Activated T-helper 1 cell treated with Interleukin-2 at 50 U/mL for 16 hours (primary cell): ENCODE measurements at places on chromosomes 1 and 21.

DNA sequence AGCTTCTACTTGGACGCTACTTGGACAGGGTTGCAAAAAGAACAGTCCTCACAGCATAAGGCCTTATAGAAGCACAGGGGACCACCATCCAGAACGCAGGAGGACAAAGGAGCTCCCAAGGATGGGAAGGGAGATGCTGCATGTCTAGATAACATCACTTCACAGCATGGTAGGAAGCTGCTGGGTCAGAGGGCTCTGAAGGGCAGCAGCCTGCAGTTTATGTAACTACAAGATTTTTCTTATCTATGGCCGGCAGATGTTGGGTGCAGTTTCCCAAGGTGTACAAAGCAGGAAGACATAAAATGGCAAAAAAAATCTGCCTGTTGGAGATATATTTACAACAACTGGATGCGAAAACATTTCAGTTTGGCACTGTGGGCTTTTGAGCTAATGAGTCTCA is 45.3 kb upstream of the SLC5A9 start:
- DNase-seq = no peak

DNA sequence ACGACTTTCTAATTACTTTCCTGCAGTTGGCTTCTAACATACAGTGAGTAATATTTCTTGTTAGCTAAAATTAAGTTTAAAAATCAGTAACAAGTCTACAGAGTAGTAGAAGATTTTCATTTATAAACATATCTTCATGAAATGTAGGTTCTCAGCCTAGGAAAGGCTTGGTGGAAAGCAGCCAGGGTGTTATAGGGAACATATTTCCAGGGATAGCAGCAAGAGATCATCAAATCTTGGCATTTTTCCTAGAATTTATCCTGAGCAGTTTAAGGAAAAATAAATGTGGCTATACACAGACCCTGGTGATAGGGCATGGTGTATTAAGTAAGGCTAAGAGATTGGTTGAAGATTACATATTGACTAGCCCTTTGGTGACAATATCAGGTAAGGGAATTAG is 203.5 kb upstream of the NEGR1 start:
- DNase-seq = no peak

DNA sequence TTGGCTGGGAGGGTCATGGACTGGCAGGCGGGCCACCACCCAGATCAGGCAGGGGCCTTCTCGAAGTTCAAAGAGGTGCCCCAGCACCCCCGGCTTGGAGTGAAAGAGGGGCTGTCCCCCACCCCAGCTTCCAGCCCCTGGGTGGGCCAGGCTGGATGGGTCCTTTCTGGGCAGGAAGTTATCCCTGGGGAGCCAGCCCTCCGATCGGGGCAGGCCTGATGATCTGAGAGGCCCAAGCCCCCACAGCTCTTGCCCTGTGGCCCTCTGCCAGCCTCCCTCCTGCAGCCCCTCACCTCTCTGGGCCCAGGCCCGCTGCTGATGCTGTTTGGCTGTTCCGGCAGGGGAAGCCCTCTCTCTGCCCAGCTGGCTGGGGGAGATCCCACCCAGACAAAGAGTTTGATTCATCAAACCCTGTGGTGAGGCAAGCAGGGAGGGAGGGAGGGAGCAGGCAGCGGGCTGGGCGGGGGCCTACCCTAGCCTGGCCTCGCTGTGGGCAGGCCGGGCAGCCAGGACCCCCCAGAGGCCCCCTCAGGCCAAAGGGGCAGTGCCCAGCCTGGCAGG is 2.5 kb downstream of the ARHGEF19 start:
- DNase-seq = no peak

DNA sequence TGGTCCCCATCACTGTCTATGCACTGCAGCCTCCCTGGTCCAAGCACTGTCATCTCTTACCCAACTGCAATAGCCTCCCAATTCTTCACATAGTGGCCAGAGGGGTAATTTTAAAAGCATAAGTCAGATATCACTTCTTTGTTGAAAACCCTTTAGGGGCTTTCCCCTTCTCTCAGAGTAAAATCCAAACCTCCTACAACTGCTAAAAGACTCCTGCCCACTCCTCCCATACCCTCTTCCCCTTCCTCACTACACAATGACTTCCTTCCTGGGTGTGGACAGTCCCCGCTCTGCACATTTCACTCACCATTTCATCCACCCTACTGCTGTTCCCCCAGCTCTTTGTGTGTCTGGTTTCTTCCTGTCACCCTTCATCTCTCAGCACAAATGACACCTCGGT is 8.3 kb downstream of the MCOLN2 start:
- no peak for DNase-seq

DNA sequence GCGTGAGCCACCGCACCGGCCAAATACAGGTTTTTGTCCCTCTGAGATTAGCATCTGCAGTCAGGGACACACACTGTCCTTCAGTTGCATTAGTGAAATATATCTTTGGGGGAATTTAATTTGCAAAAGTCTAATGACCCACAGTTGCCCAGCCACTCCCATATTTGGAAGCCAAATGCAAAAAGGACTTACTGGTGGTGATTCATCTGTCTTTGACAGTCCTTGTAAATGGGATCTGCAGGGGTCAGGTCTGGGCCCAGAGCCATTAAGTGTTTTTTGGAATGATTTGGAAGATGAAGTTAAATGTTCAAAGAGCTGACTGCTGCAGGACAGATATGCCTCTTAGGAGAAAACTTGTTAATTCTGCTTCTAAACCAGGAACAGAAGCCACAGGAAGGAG is 44.6 kb upstream of the DNASE2B start:
- DNase-seq = no peak

DNA sequence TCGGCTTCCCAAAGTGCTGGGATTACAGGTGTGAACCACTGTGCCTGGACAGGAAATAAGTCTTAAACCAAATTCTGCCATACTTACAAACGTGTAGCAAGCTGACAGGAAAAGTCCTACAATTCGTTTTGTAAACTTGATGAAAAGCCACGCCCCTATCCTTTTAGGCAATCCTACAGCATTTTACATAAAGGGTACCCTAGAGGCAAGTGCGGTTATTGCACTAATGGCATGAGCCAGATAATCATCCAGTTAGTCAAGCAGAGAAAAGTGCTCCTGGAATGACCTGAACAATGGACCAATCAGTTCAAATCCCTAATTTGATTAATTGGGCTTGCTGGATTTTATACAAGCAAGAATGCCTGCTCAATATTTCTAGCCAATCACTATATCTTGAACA is 338.2 kb downstream of the KIF26B start:
- DNase-seq = no peak

- no peak for DNase-seq
Measured at GRCh38 chr1:228502522-228502921, 15.3 kb downstream of the RNF187 start.

- no peak for DNase-seq
Measured at GRCh38 chr1:176379626-176380339, 83.2 kb upstream of the PAPPA2 start.

DNA sequence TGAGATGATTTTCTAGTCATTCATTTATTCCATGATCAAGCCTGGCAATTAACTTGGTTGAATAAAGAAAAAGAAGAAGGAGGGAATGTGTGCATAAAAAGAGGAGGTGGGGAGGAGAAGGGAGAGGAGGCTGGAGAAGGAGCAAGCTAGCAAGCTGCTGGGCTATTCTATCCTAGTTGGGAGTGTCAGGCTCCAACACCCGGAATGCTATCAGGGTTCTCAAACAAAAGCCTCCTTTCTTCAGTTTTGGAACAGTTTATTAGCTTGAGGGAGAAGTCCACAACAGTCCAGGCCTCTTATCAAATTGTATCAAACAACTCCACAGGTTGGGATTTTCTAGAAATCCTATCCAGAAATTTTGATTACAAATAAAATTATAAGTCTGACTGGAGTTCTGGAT is 80.0 kb downstream of the BCAR3 start:
- DNase-seq = no peak

DNA sequence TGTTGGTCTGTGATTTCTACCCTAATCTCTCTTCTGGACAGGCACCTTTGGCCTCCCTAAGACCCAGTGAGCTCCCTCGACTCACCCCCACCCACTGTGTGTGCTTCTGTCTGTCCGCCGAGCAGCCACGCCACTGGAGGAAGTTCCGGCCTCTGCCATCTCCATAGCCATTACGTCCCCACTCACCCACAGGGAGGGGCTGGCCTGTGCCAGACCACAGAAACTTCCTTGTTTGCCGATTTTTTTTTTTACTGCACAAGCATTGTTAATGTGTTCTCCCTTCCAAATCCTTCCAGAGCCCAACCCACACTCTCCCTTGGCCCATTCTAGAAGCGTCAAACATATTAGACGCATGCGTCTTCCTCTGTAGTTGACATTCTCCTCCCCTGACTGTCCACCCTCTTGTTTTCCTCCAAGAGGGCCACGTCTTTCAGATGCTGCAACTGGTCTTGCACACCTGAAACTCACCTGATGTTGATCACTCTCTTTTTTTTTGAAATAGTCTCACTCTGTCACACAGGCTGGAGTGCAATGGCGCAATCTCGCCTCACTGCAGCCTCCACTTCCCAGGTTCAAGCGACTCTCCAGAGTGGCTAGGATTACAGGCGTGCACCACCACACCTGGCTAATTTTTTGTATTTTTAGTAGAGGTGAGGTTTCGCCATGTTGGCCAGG is 72.3 kb downstream of the EVA1C start:
- no peak for DNase-seq

GRCh38 chr1:22053861-22054770 is 1.6 kb downstream of the CDC42 start:
- DNase-seq = no peak

GRCh38 chr1:235817101-235817728 is 49.5 kb downstream of the LYST start:
- DNase-seq = no peak

- DNase-seq = peak; percentile 89
Measured at GRCh38 chr1:244970744-244971551, 106.6 kb upstream of the HNRNPU start.

DNA sequence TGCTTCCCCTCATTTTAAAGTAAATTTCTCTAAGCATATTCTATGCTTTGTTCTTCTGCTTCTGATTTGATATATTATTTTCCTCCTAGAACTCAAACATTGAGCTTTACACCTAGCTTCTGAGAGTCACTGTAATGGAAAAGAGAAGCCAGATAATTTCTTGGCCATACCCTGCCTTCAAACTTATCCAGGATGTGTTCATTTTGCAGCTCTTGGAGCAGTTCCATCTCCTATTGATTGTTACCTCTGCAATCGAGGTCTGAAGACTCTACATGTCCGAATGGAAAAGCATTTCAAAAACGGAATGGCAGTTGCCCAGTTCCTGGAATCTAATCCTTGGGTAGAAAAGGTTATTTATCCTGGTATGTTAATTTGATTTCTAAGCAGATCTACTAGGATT is 20.8 kb downstream of the CTH start:
- DNase-seq = no peak

GRCh38 chr1:103106426-103107341 is 1.6 kb downstream of the COL11A1 start:
- DNase-seq = no peak

DNA sequence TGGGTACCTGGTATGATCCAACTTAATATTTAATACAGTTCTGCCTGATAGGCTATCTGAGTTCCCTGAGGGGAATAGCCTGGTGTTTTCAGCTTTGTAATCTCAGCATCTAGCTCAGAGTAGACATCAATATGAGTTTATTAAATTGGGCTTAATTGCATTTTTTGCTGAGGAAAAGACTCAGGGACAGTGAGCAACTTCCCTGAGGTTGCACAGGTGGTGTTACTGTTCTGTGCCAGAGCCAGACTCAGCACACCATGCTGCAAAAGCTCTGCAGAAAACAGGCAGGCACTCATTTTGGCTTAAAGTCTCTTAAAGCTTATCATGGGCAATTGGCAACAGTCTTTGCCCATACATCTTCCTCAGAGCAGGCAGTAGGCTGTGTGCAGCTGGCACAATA is 90.5 kb upstream of the JUN start:
- DNase-seq = no peak

DNA sequence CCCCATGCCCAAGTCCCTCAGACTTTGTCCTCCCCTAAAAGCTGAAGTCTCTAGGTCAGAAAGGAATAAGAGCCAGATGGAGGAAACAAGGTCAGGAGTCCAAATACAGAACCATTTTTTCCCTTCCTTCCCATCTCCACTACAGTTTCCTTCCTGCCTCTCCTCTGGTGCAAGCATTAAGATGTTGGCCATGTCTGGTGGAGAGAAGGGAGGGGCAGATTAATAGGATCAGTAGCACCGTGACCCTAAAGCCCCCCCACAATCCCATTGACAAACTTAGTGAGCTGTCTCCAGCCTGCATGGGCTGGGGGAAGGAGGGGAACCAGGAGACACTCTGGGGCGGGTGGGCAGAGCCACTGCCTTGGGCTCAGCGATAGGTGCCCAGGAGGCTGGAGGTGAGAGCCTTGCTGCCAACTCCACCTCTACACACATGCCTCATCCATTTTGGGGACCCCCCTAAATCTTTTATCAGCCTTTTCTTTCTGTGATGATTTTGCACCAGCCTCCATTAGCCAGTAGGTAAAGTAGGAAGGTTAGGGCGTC is 59.8 kb downstream of the RHBG start:
- DNase-seq = no peak

- no peak for DNase-seq
Measured at GRCh38 chr1:44821240-44821715, 13.0 kb downstream of the BTBD19 start.
